NCI-H2227 treated with DMSO at 0.1 percent for 48 hours (cell line): ENCODE measurements at places on chromosomes 16 and 17.
A peak's percentile ranks its signal among the peaks of the same experiment; 100 is the strongest.

DNA sequence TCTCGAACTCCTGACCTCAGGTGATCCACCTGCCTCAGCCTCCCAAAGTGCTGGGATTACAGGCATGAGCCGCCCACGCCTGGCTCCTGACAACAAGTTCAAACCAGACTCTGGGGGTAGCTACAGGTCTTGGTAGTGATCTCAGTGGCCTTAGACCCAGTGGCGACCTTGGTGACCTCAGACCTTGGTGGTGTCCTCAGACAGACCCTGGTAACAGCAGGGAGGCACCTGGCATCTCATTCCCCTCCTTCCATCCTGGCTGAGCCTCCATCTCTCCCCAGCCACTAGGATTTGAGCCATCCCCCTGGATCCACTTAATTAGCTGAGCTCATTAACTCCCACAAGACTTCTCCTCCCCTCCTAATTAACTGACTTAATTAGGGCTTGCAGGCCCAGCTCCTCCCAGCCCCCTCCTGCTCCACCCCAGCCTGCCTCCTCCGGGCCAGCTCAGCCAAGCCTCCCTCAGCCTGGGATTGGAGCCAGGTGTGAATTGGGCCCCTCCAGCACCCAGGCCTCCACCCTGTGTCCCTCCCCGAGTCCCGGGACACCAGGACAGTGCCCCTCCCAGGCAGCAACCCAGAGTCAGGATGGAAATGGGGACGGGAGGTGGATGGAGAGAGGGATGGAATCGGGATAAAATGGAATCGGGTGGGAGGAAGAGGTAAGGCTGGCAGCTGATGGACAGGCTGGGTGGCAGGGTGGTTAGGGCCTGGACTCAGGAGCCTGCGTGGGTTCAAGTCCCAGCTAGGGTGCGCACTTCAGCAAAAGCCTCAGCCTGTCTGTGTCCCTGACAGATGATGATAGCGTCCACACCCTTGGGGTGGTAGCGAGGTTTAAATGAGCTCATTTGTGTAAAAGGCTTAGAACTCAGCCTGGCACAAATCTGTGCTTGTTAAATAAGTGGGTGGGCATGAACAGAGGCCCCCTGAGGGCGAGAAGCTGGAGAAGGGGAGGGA, 11.2 kb upstream of the SBK1 start:
- no peak for DNase-seq

DNA sequence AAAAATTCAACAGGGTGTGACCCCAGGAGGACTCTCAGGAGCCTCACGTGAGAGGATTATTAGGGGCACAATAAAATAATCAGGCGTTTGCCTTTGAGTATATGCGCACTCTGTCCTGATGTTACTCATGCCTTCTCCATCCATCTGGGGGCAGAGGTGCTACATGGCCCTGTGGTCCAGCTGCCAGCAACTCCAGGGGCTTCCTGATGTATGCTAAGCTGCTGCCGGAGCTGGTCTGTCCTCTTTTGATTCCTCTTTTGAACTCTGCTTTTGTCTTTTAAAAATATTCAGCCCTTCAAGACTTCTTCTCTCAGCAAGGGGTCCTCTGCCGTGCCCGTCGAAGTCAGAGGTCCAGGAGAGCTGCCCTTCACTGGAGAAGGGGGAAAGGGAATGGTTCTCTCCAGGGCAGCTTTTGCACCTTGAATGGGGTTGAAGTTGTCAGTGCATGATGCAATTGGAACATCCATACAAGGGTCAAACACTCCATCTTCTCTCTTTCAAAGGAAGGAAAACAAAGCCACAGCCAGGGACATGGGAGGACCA, 431.4 kb downstream of the SHISA9 start:
- DNase-seq: no peak

GRCh38 chr16:988471-989353, 7.1 kb downstream of the SOX8 start:
- no peak for DNase-seq

GRCh38 chr17:11241611-11242226, 706 bp downstream of the SHISA6 start:
- DNase-seq: no peak

DNA sequence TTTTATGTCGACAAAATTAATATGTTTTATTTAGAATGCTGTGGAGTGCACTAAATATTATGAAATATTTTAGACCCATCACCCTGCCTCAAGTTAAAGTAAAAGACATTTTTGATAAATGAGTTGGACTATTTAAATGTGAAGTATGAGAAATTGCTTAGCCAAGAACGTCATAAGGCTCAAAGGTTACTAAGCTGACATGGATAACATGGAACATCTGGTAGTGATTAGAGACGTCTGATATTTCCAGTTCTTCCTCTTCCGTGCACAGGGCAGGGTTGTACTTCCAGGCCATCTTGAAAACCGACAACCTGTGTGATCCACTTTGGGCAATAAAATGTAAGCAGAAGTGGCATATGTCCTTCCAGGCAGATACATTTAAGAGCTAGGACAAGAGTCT, 7.2 kb upstream of the CCL8 start:
- no peak for DNase-seq

DNA sequence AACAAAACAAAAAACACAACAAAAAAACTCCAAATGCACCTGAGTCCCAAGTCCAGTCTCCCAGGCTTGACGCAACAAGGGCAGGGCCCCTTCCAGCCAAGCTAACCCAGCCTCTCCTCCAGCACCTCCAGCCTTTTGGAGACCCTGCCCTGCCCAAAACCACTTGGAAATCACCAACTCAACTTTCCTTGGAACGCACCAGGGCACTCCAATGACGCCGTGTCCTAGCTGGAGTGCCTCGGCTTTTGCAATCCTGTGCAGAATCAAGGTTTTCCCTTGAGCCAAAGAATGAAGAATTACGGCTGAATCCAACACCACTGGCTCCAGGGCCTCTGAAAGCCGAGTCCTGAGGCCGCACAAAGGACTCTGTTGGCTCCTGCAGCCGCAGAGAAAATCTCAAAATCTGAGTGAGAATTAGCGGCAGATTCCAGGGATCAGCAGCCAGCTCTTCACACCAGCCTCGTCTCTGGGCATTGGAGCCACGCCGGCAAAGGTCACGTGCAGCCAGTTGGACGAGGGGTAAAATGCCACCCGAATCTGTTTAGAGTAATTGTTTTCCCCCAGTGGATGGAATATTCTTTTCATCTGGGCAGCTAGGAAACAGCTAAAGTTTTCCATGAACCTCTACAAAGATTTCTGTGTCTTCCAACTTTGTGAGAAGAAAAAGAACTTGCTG, 9.7 kb upstream of the BAIAP2 start:
- no peak for DNase-seq

GRCh38 chr17:43907998-43908721, 824 bp upstream of the MPP2 start:
- peak; percentile 89 for DNase-seq

- no peak for DNase-seq
Observed at GRCh38 chr16:1176280-1176897, 23.5 kb downstream of the CACNA1H start.

DNA sequence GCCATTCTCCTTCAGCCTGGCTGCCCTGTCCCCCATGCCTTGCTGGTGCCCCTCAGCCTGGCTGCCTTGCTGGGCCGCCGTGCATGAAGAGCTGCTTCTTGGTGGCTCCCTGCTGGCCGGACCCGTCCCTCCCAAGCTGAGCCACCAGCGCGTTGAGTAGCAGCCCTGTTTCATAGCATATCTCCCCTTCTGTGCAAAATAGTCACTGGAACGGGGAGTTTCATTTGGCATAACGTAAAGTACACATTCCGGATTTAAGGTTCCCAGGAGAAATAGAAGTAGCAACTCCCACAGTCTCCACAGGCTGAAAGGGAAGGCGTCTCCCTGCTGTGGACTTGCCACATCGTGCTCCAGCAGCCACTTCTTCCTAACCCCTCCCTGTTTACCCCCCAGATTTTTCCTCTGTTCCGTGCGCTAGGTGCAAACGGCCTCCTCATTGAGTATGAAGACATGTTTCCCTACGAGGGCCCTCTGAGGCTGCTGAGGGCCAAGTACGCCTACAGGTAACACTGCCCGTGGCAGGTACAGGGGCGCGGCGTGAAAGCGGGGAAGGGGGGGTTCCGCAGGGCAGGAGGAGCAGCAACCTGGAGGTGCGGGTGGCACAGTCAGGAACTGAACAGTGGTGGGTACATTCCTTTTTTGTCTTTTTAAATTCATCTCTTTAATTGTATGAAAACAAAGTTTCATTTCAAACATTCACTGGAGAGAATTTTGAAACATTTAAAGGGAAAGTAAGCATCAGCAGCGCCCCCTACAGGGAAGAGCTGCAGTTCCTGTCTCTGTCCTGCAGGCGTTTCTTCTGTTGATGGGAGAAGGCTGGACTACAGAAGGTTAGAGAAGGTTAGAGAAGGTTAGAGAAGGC, 5.8 kb upstream of the OGFOD3 start:
- DNase-seq: no peak
